D341Med (cell line): ENCODE measurements at places on chromosomes 1 and 21.

DNA sequence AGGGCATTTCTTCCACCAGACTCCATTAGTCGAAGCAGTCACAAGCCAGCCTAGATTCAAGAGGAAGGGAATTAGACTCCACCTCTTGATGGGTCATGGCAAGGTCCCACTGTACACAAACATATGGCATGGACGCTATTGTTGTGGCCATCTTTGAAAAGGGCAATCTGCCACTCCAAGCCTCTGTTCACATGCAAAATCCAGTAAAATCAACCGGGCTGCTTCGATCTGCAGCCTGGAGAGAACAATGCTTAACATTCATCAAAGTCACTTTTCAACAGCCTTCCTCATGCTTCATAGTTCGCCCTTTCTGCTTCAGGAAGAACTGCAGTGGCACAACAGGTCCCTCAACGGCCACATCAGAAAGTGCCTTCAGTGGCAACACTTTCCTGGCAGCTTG lies 28.0 kb upstream of the GJB5 start:
- no peak for DNase-seq

- DNase-seq, result no peak
Measured at GRCh38 chr1:56461158-56462127, 117.9 kb downstream of the PLPP3 start.

- no peak for DNase-seq
Measured at GRCh38 chr1:51336711-51337110, 6.3 kb upstream of the TTC39A start.

DNA sequence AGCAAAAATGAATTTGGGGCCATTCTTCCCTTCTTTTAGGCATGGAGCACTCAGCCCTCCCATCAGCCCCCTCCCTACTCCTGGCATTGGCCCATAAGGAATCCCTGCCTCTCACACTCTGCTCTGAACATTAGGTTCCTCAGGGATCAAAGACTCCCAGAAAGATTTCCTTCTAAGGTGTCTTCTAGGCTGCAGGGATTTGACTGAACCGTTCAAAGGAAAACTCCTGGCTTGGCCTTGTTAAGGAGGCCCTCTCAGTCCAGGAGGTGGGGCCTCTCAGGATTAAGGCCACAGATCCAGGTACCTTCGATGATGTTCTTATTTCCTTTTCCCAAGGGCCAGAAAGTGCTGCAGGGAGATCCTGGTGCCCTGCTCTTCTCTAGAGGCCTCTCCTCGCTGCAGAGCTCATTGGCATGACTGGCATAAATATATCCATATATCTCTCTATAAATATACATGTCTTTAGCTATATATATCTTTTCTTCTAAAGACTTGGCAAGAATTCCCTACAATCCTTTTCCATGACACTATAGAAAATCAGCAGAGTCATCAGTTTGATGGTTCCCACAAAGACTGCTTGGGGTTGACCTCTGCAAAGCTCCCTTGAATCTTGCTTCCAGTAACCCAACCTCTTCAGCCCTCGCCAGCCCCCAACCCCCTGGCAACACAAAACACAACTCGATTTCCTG lies 59.1 kb downstream of the PLXNA2 start:
- no peak for DNase-seq

GRCh38 chr1:168636200-168636599 lies 59.8 kb downstream of the XCL1 start:
- DNase-seq, result no peak

GRCh38 chr1:169479363-169480066 lies 6.2 kb downstream of the SLC19A2 start:
- no peak for DNase-seq

GRCh38 chr1:118461154-118461553 lies 276.1 kb upstream of the SPAG17 start:
- DNase-seq, result no peak

GRCh38 chr1:42998386-42998785 lies 39.7 kb upstream of the SLC2A1 start:
- DNase-seq, result no peak

GRCh38 chr1:227766015-227766634 lies 30.9 kb downstream of the SNAP47 start:
- DNase-seq, result no peak

GRCh38 chr1:91643431-91643830 lies 142.8 kb downstream of the CDC7 start:
- DNase-seq, result no peak

DNA sequence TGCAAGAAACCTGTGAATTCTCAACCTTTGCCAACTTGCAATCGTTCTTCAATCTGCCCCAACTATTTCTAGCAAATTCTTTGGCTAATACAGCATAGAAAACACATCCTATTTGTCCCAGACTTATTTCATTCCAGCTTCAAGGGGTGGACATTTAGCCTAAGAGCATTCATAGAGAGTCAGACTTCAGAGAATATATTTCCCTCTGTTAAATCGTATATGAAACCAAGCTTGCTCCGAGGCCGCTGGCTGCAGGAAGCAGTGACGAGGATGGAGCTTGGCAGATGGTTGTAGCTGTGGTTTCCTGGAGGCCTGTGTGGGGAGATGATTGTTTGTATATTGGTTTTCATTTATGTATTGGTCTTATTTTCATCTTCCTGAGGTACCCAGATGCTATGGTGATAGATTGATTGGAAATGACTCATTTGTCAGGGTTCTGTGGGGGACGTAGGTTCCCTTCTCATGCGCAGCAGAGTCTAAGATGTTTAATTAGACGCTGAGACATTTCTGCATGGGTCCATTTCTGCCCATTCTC lies 26.1 kb downstream of the MAN1C1 start:
- no peak for DNase-seq

DNA sequence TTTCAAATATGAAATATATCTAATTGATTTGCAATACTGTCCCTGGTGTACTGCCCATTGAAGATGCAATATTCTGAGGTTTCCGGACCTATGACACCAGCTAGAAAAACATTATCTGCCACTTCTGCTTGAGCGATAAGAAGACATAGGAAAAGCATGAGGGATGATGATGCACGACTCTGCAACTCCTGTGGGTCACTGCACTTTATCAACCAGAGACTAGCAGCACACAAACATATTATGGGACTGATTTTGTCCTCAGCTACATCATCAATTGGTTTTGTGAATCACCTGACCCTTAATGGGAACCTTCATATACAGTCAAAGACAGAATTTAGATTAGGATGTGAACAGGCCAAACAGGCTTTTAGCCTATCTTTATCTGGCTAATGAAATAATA lies 13.8 kb upstream of the KCNA3 start:
- DNase-seq, result no peak

GRCh38 chr1:161768986-161769672 lies 3.0 kb downstream of the ATF6 start:
- DNase-seq, result no peak

DNA sequence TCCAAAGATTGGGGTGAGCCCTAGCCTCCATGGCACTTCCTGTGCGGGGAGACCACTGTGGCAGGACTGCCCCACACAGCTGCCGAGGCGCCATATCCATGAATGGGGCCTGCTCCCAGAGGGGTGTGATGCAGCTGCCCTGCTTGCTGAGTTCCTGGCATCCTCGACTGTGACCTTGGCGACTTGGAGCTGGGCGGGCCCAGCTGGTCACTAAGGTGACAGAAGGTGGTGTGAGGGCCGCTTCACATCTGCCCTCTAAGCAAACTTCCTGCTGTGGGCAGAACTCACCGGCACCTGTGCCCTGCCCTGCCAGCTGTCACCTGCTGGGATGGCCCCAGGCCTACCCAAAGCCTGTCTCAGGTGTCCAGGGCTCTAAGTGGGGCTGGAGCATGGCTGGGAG lies 9.0 kb downstream of the TMEM61 start:
- DNase-seq, result no peak

DNA sequence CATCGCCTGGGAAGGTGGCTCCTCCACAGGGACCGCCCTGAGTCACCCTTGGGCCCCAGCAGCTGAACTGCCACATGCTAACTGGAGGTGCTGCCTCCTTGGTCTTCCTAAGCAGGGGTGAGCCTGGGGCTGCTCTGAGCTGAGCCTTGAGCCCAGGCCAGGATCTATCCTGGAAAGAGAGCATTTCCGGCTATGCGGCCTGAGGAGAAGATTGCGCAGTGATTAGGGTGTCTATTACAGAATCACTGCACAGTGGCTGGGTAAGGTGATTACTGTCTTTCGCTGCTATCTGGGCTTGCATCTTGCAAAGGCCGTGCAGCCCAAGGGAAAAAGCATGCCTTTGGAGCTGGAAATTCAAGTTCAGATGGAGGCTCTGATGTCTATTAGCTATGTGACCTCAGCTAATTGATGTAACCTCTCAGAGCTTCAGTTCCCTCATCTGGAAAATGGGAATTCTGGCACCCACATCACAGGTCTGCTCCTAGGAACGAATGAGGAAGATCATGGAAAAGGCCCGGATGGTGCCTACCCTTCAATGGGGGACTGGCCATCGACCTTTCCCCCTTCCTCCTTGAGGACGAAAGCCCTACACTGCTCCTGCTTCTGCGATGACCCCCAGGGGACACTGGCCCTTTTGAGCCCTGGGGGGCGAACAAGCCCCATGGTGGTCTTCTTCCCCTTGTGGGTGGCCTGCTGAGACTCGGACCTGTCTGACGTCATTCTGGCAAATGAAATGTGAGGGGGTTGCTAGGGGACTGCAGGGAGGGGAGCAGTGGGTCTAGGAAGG lies 38.0 kb downstream of the GPR161 start:
- DNase-seq, result peak; percentile 27
